Progenitor cell of endocrine pancreas (in vitro differentiated cells): ENCODE measurements at places on chromosomes 16 and 17. TPM values are rescaled to one million over a fixed set of nuclear protein-coding genes. Genes with fewer than 3 reads are reported as not detected.

The MCRIP1 gene
- total RNA-seq = 138 and 157 TPM in 2 replicates

The MAPT gene
- total RNA-seq = 2.5 and 3.6 TPM in 2 replicates

The TPSG1 gene
- total RNA-seq = not detected in 2 replicates

- no peak for DNase-seq
- no peaks in the 10 kb centered on the region for H3K36me3 ChIP-seq
- no peak overlapping the region for H3K4me3 ChIP-seq
- H3K27me3 ChIP-seq = peaks cover 6% of the 10 kb centered on the region
- peaks cover 2% of the 10 kb centered on the region for H3K4me1 ChIP-seq
- H3K27ac ChIP-seq = no peak overlapping the region
These were observed 120.6 kb downstream of the NPIPB5 start for GRCh38 chr16:22631264-22631663.

GRCh38 chr16:4926928-4927327, 10.0 kb downstream of the PPL start:
- peaks cover 15% of the 10 kb centered on the region for H3K36me3 ChIP-seq
- no peak overlapping the region for H3K27ac ChIP-seq
- DNase-seq = no peak
- H3K4me3 ChIP-seq = no peak overlapping the region

GRCh38 chr16:69306031-69306430, 5.1 kb upstream of the VPS4A start:
- peaks cover 5% of the 10 kb centered on the region for H3K36me3 ChIP-seq
- H3K27ac ChIP-seq = no peak overlapping the region
- no peaks in the 10 kb centered on the region for H3K27me3 ChIP-seq

GRCh38 chr17:79395066-79395465, 215.8 kb downstream of the RBFOX3 start:
- H3K4me1 ChIP-seq = no peaks in the 10 kb centered on the region
- H3K36me3 ChIP-seq = no peaks in the 10 kb centered on the region
- H3K27me3 ChIP-seq = peaks cover 77% of the 10 kb centered on the region
- DNase-seq = no peak
- no peak overlapping the region for H3K4me3 ChIP-seq

DNA sequence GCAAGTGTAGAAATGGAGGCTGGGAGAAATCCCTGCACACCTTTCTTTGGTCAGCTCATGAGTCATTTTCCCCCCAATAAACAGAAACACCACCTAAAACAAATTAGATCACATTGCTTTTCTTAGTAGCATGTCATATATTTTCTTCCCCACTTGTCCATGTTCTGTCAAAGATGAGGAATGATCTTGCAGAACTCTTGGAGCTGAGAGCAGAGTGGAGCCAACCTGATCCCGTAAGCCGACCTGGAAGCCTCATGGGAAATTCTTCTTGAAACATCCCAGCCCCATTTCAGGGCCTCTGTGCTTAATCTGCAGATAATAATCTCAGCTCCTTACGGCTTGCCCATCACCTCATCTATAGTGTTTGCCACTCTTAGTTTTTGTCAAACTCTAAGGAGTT, 284.6 kb upstream of the ELAC2 start:
- no peak for DNase-seq
- no peaks in the 10 kb centered on the region for H3K36me3 ChIP-seq

DNA sequence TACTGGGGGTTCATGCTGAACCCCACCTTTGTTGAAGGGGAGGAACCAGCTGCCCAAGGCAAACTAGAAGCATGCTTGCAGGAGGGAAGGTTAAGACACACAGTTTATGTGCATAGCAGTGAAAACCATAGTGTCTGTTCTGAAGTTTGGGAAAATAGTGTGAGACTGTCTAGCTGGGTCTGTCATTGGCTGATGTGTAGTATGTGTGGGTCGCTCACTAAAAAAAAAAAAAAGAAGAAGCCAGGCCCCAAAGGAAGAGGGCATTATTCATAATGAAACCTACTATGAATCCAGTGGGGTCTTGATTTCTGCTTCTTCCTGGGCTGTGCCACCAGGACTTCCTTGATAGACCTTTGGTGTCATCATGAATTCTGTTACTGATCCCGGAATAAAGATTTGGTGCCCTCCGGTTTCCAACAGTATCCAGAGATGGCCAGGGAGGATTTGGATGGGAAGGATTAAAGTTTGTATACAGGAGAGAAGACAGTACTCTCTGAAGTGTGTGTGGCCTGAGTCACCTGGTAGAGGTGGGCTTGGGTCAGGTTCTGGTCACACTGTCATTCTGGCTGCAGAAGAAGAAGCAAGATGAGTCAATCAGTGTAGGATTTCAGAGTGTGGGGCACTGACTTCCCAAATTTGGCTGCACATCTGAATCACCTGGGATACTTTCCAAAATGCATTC, 220.3 kb downstream of the PRKCA start:
- no peaks in the 10 kb centered on the region for H3K27me3 ChIP-seq
- no peak overlapping the region for H3K27ac ChIP-seq
- no peak for DNase-seq
- no peaks in the 10 kb centered on the region for H3K36me3 ChIP-seq

DNA sequence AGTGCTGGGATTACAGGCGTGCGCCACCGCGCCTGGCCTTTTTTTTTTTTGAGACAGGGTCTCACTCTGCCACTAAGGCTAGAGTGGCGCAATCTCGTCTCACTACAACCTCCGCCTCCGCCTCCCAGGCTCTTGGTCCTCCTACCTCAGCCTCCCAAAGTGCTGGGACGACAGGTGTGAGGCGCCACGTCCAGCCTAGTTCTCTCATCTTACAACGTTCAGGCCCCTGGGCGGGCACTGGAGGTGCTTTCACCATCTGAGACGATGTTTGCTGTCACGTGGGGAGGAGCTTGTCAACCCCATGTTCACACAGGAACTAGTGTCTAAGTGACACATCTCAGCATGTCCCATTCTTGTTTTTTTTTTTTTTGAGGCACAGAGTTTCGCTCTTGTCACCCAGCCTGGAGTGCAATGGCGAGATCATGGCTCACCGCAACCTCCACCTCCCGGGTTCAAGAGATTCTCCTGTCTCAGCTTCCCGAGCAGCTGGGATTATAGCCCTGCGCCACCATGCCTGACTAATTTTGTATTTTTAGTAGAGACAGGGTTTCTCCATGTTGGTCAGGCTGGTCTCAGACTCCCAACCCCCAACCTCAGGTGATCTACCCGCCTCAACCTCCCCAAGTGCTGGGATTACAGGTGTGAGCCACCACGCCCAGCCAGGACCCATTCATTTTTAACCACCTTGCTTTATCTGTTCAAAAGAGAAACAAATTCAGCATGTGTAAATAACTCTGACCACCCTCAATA, 5.2 kb upstream of the FANCA start:
- no peaks in the 10 kb centered on the region for H3K27me3 ChIP-seq
- no peak for DNase-seq
- peaks cover 6% of the 10 kb centered on the region for H3K36me3 ChIP-seq
- H3K4me1 ChIP-seq = peaks cover 22% of the 10 kb centered on the region
- H3K27ac ChIP-seq = peak overlapping the region; percentile 97
